ENCODE measurements at places on chromosomes 5 and 9.
A peak's percentile ranks its signal among the peaks of the same experiment; 100 is the strongest.

DNA sequence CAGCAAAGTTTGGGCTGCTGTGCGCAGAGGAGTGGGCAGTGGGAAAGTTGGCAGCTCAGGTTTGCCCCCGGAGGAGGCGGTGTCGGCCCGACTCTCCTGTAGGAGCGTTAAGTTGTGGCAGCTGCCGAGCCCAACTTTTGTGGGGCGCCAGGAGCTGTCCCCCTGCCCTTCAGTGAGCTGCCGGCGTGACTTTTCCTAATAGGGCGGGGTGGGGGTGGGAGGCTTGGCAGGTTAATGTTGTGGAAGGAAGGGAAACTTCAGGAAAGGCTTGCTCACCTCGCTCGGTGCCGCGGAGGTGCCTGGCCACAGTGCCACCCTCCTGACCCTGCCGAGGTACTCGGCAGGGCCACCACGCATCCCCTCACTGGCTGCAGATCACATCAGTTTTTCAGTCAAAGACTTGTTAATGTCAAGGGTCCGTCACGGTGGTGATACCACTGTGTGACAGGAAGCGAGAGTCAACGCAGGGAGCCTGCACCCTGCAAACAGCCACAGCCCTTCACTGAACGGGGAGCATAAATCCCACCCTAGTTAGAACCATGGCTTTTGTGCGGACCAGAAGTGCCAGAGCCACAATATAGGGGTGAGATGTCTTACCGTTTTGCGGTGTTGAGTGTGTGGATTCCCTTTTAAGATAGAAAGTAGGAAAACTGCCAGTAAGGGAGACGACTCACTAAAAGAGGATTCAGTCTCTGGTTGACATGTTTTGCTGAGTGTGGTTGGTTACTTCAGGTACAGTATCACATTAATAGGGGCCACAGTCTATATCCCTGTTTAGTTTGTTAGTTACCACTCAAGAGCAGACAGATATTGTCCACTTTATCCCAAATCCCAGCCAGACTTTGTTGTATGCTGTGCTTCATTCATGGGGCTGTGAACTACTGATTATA, 796 bp downstream of the LNPEP start:
- DNase-seq: peak; percentile 40

- no peak for DNase-seq
Measured at GRCh38 chr5:3994628-3995027, 399.0 kb downstream of the IRX1 start.

DNA sequence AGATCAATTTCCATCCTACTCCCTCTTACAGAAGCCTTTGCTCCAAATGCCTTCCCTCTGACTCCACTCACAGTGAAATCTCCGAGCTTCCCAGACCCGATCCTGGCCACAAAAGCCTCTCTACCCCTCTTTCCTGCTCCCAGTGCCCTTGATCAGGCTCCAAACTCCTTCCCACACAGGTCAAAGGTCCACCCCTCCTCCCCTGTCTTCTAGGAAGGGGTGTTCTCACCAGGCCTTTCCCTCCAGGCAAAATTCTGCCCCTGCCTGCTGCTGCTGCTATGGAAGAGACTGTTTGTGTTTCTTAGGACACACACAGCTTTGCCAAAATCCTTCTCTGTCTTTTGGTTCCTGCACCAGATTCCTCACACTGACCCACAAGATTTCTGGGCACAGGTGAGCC, 85.8 kb upstream of the ALDH1A1 start:
- no peak for DNase-seq

DNA sequence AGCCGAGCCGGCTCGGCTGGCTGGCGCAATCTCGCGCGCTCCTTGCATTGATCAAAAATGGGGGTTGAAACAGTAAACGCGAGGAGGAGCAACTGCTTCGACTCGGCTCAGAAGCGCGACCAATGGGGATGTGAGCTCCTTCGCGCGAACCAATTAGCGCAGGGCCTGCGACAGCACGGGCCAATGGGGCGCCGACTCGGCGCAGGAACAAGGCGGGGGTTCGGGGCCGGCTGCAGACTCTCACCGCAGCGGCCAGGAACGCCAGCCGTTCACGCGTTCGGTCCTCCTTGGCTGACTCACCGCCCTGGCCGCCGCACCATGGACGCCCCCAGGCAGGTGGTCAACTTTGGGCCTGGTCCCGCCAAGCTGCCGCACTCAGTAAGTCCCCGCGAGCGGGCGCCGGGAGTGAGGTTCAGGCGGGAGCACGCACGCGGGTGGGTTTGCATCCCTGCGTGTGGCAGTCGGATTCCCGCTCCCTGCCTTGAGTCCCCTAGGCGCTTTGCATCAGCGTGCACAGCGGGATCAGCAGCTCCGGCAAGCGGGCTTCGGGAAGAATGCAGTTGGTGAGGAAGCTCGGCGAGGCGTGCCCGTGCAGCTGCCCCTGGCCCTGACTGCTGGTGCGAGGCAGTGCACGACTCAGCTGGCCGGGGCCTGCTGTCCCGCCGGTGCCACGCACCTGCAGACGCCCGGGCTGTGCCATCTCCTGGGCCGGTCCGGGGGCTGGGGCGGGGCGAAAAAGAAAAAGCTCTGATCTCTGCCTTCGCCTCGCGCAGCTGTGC, at the start of gene PSAT1:
PSAT1 (plus strand) TSS at position 233 of the 779 bp plus-strand sequence; CDS start at position 319, 86 bp downstream.
- DNase-seq: peak; percentile 93

DNA sequence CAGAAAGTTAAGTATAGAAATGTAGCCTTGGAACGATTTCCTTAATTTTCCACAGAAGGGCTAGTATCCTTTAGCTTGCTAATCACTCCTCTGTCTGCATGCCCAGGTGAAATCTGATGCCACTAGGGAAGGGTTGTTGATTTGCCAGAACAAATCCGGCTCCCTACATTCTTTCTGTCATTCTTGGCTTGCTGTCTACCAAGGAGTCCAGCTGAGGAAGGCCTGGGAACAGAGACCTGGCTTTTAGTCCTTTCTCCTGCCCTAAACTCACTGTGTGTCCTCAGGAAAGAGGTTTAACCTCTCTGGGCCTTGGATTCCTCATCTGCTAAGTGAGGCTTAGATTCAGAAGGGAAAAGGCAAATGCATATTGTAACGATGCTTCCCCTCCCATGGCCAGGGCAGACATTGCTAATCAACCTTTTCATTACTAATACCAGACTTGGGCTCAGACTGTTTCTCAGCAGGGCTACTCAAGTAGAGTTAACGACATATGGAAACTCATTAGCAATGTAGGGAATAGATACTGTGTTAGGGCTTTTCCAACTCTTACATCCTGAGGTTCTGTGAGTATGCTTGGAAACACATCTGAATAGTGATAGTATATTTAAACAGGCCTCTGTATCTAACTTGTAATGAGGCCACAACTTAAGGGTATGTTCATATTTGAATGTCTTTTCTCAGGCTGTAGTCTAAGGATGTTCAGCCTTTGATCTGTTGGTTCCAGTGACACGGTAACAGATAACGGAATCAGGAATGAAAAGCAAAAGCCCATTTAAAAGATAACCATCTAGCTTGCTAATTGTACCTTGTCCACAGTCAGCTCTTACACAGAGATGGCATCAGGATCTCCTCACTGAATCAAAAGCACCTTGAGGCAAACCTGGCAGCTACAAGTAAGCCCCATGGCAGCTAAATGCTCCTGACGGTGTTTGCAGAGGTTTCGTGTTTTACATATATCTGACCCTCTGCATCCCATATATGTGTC, 4.1 kb downstream of the GALNT10 start:
- no peak for DNase-seq

Measured in NCI-H82 (cell line).